ENCODE measurements at places on chromosomes 6 and 20.

GRCh38 chr6:74610352-74610751 lies 595.5 kb downstream of the COL12A1 start:
- DNase-seq = no peak

- DNase-seq = no peak
Measured at GRCh38 chr20:13338999-13339411, 117.9 kb downstream of the ISM1 start.

GRCh38 chr6:2510316-2510715 lies 240.4 kb downstream of the MYLK4 start:
- DNase-seq = no peak

GRCh38 chr20:17622086-17622850 lies 52.4 kb downstream of the DSTN start:
- no peak for DNase-seq

DNA sequence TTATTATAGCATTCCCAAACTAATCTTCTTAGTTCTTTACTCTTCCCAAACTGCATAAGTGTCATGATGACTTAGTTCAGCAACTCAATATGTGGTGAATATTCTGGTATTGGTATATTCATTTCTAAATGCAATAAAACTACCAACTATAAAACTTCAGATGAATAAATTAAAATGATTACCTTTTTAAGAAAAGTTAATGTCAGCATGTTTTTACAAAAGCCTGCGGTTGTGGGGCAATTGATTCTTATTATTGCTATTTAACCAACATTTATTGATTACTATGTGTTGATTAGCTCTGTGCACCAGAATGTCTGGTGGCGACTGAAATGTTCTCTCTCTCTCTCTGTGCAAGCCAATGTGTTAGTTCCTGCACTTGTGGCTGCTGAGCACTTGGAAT lies 5.0 kb upstream of the SLC22A3 start:
- DNase-seq = no peak

- no peak for DNase-seq
Measured at GRCh38 chr6:79230149-79230548, 4.3 kb downstream of the HMGN3 start.

DNA sequence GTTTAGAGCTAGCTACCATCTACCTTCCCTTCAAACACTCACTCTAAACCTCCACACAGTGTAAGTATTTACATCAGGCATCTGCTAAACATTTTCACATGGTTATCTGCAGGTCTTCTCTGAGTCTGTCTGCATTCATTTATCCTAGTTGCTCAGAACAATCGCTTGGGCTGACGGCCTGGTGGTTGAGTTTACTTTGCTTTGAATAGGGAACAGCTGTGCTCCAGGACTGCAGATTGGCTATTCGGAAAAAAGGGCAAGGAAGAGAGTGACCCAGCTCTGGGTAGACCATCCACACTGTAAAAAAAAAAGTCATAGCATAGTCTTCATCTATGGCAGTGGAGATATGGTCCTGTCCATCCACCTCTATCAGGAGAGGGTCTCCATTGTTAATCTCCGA lies 115.3 kb upstream of the ESR1 start:
- DNase-seq = no peak
